AG09319 (cell line): ENCODE measurements at places on chromosomes 2 and 18.
A peak's percentile ranks its signal among the peaks of the same experiment; 100 is the strongest.

- DNase-seq = no peak
Measured at GRCh38 chr18:55544014-55544413, 44.0 kb downstream of the TCF4 start.

GRCh38 chr2:173132531-173132930 lies 56.9 kb downstream of the MAP3K20 start:
- DNase-seq = no peak

DNA sequence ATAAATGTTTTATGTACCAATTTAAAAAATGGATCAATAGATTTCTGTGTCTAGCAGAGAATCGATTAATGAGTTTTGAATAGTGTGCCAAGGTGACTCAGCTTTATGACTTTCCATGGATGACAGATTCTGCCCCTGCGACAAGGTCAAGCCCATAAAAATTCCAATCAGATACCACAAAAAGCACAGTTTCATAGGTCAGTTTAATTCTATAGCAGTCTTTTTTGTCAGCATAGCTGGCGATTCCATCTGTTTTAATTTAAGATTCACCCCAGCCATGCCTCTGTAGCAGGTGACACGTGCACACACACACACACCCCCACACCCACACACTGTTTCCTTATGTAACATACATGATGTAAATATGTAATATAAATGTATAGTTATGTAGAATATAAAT lies 28.9 kb downstream of the RAB31 start:
- no peak for DNase-seq

- DNase-seq = no peak
Measured at GRCh38 chr2:101828257-101828656, 130.8 kb downstream of the MAP4K4 start.

GRCh38 chr18:77137851-77138250 lies 5.3 kb upstream of the MBP start:
- DNase-seq = no peak

DNA sequence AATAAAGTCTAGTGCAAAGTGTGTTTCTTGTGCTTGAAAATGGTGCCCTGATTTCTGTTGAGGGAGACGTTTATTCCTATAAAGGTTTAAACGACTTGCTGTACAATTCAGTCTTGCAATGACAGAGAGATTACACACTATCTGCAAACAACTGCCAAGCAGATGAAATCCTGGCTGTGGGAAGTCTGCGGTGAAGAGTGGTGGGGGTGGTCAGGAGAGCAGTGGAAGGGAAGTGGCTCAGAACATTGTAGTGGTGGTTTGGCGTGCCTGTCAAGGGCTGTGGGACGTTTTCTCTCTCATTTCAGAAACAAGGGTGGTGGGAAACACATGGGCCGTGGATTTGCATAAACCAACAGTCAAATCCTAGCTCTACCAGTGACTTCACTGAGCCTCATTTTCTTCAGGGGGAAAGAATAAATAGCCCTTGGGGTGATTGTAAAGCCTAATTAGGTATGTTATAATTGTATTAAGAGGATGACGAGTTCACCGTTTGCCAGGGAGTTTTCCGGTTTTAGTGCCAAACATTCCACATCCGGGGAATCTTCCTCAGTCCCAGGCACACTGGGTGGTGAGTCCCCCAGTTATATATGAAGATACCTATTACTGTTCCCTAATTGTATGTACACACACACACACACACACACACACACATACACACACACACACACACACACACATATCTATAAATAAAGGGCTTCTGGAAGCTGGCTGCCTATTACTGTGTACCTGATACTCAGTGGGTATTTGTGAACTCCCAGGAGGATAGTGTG lies 115.0 kb downstream of the SPTBN1 start:
- DNase-seq = peak; percentile 71

GRCh38 chr2:241902357-241902991 lies 32.9 kb downstream of the RTP5 start:
- no peak for DNase-seq

DNA sequence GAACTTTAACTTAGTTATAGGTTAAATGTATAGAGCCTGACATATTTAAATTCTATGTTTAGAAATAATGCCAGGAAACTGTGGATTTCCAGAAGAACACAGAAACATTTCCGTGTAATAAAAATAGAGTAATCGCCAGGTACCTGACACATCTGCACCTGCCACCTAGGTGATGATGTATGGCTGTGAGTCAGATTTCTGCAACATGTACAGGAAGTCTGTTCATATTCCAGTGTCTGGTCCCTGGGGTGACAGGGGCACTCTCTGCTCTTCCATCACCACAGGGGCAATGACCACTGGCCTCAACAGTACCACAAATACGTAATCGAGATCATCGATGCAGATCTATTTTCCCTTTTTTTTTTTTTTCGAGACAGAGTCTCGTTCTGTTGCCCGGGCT lies 101.1 kb upstream of the LPIN2 start:
- no peak for DNase-seq

DNA sequence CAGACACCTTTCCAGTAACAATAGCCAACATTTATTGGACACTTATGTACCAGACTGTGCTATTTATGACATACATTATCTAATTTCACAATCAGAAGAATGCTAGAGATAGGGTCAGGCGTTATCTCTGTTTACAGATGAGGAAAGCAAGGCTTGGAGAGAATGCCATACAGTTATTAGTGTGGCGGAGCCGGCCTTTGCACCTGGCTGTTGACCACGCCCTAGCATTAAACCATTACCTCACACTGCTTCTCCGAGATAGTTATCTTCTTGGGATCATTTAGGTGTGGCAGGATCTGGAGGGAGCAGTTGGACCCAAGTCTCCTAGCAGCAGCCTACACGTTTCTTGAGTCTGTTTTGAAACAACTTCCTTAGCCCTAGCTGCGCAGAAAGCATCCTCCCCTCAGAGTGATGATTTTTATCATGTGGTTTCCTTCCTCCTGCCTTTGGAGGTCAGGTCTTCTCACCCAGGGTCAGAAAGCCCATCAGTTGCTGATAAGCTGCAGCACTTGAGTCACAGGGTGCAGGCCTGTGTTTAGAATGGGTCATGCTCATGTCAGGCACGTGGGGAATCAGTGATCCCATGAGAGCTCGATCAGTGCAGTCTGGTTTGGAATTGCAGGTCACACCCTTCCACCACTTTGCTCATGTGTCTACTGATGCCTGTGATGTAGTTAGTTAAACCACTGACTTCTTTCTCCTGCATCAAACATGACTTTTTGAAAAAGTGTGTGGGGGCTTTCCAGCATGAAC lies 118.2 kb downstream of the SPTBN1 start:
- no peak for DNase-seq

DNA sequence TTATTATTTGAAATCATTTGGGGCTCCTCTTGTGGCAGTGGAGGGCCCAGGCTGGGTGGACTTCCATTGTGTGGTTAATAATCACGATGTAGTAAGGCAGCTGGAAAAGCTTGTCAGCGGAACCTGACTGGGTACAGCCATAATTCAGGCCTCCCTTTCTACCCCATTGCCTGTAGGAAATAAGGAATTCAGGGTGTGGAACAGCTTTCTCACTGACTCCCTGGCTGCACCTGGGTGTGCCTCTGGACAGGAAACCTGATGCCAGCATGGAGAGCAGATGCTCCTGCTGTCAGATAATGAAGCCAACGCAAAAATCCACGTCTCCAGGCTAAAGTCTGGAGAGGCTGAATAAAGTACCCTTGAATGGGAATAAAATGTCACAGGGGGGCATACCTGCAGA lies 44.2 kb downstream of the LYPD6B start:
- DNase-seq = no peak

GRCh38 chr18:75215663-75216062 lies 5.1 kb downstream of the TSHZ1 start:
- no peak for DNase-seq

DNA sequence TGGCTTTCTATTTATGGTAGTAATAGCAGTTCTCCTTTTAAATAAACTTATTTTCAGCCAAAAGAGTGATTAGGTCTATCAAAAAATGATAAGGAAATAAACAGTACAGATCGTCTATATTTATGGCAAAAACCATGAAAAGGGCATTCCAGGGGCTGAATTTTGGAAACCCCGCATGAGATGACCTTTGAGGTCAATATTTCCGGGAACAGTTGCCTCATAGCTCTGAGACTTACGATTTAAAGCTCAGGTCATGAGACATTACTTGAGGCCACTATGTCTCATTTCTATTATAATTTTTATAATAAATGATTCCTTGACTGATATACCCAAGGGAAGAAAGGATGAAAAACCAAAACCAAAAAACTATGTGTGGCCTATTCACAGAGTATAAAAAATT lies 101.1 kb downstream of the LDLRAD4 start:
- no peak for DNase-seq

DNA sequence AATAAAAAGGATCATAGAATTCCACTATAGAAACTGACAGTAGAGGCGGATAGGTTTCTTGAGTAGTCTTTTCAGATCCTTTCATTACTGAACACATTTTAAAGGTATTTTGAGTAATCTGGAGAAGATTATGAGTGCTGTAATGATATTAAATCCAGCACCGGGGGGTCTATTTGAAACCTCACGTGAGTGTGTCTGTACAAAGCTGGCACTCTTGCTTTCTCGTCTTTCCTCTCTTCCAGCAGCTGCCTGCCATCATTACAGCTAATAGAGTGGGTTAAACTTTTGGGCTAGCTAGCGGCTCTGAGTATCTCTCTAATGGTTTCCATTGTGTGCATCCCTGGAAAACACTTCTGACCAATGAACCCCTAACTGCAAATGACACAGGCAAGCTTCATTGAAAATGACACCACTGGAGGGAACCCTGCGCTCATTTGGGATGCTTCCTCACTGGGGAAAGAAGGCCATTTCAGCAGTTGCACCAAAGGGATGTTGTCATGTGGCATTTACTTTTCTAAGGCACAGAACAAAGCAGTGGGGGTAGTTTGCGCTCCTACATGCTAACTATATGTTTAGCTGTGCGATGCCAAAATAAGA lies 101.0 kb downstream of the HRH4 start:
- DNase-seq = no peak

GRCh38 chr2:216371721-216372702 lies at the start of gene MARCHF4:
TSS of gene MARCHF4 (minus strand) at chr2:216372483. CDS start at chr2:216370260, 2,223 bp downstream.
- peak; percentile 65 for DNase-seq
